ENCODE measurements at places on chromosomes 5 and 9.

DNA sequence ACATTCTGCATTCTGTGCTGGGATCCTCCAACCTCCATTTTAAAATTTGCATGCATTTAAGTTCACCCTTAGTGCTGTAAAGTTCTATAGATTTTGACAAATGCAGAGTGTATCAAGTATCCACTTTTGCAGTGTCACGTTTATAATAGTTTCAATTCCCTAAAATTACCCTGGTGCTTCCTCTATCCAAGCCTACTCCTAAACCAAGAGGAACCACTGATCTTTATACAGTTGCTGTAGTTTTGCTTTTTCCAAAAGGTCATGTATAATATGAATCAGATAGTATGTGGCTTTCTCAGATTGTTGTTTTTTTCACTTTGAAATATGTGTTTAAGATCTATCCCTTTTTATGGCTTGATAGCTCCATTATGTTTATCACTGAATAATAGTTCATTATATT, 468.4 kb upstream of the CDH6 start:
- no peak for DNase-seq

DNA sequence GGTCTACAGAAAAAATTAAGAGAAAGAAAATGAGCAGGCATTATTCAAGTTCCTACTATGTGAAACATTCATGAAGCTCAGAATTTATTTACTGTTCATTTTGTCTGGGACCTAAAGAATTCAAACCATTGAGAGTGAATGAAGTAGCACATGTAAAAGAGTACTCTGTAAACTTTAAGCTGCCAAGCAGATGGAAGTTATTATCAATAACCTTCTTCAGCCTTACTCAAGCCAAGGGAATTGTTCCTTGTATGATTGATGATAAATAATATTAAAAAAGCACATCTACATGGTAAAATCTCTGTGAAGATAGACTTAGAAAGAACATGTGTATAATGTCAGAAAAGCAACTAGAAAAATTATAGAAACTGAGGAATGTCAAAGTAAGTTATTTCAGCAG, 17.8 kb upstream of the GLIS3 start:
- no peak for DNase-seq

GRCh38 chr9:137162505-137163364, 7.1 kb downstream of the LRRC26 start:
- DNase-seq = no peak

DNA sequence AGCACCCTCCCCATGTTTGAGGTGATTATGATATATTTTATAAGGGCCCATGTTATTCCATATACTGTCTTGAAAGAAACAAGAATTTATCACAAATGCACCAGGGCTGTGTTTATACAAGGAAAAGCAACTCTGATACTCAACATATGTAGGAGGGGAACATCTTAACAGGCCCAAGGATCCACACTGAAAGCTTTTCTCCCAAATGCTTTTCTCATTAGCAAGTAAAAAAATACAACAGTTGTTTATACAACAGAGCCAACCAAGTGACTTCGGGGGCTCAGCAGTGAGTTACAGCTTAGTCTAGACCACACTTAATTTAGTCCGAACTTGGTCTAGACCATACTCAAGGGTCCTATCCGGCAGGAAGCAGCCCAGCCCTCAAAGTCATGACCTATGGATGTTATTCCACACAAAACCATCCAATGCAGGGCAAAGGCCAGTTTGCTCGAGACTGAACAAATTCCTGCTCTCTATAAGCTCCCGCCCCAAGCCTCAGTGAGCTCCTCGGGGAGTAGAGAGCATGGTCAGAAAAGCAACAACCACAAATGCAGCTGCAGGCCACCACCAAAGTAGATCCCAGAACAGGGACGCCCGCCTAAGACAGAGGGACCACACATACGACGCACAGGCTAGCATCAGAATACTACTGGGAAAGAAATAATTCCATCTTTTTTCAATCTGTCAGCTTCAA, 6.8 kb downstream of the GZMK start:
- no peak for DNase-seq

All from stimulated activated CD8-positive, alpha-beta memory T cell treated with anti-CD3 and anti-CD28 coated beads, Interleukin-2, amount 100 ng/mL, for 48 hours (primary cell).